ENCODE measurements at places on chromosomes 5 and 9.

DNA sequence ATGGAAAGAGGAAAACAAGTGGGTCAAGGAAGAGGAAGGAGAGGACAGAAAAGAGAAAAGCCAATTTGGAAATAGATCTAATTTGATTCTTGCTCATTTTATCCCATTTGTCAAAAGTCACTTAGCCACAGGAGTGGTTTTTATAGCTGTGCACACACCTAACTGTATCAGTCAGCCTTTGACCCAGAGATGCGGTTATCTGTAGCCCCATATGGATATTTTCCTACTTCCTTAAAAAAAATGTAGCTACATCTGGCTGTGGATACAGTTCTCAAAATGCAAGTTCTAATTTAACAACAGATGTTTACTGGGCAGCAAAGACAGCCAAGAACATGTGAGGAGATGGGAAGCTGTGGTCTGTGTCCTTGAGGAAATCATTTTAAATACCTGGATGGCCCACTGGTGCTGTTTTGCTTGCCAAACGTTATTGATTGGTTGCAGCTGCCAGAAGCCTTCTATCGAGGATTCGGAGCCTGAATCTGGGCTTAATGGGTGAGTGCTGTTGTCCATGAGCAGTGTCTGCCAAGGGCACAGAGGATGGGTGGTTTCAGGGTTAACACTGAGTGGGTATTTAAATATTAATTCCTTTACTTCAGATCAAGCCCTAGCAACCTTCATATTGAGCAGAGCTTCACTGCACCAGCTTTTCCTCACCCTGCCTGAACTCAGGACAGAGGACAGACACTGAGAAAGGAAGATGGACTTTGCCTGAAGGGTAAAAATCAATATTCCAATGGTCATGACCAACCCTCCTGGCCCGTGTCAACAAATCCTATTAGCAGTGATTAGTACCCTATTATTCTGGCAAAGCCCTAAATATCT, 92.2 kb downstream of the APBA1 start:
- DNase-seq = no peak

DNA sequence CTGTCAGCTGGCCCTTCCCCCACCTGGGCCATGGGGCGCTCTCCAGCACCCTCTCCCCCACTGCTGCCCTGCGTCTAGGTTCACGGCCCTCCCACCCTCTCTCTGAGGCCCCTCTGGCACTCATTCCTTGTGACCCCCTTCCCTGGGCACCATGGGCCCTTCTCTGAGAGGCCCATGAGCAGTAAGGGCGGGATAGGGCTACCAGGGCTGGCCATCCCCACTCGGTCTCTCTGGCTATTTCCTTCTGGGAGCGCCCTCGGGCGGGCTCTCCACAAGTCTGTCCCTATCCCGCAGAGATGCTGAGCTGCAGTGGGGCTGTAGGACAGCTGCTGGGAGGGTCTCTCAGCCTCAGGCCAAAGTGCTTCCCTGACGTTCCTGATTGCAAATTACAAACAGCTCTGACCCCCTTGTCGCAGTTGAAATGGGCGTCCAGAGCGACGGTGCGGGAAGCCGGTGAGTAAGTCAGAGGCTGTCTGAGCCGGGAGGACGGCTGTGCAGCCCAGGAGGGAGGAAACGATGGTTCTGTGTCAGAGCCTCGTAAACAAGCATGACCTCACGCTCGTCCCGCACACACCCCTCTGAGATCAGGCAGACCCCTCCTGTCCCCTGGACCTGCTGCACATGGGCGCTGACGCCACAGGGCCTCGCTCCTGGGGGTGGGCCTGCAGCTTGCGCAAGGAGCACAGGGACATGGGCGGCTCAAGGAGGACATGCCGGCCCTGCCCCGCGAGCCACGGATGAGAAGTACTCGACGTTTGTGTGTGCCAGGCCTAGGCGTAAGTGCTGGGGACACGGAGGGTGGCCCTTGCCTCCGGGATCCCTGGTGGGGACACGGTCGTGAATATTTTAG, 36.3 kb upstream of the GFPT2 start:
- no peak for DNase-seq

DNA sequence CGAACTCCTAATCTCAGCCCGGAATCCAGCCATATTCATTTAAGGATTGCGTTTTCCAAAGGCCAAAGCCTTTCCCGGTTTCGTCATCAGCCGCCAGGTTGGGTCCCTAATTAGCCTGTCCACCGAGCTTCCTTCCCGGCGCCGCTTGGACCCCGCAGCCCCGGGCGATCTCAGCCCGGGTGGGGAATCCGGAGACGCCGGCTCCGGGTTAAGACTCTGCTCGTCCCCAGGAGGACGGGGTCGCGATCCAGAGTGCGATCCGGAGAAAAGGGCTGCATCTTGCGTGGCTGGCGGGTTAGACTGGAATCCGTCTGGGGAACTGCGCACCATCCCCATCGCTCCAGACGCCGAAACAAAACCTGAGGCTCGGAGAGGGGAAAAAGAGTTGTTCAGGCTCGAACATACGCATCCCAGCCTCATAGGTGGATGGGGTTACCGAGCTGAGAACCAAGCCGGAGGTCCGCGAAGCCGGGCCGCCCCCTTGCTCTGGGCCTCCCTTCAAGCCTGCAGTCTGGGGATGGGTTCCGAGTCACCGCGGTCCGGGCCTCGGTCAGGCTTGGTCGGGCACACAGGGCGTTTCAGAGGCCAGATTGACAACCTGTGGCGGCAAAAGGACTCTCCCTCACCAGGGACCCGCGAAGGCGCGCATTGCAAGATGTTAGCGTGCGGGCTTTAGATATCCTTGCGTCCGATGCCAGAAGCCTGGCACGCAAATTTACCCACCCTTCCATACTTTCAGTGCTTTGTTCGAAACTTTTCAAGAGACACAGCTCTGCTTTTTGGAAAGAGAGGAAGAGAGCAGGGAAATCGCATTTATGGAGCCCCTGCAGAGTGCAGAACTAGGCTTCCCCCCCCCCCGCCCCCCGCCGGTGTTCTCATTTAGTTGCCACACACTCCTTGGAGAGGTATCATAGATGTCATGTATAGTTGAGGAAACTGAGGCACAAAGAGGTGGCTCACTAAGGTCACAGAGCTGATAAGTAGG, 7.9 kb downstream of the MSX2 start:
- DNase-seq = no peak

DNA sequence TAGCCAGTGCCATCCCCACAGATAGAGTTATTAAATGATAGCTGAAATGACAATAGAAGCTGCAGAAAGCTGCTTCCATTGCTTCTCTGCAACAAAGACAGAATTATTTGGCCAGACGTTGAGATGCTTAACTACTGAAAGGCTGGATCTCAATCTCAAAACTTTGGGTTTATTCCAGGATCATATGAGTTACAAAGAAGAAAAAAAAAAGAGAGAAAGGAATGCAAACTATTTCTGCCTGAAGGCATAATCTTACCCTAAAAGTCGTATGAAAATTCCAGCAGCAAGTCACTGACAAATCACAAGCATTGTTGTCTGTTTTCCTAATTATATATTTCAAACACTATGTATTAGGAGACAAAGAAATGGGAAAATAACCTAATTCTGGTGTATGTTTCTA, 12.8 kb upstream of the TYRP1 start:
- DNase-seq = no peak

- DNase-seq = no peak
Measured at GRCh38 chr9:128712451-128713410, 10.4 kb downstream of the PKN3 start.

All from NCI-H524 treated with DMSO at 0.1 percent for 48 hours (cell line).